ENCODE measurements at places on chromosomes 1 and 21.

GRCh38 chr1:11516961-11517635, 38.1 kb downstream of the DISP3 start:
- no peaks in the 10 kb centered on the region for H3K36me3 ChIP-seq
- no peak overlapping the region for H3K4me3 ChIP-seq
- H3K4me1 ChIP-seq = no peaks in the 10 kb centered on the region
- H3K27ac ChIP-seq = no peak overlapping the region

GRCh38 chr1:40317394-40318074, 448 bp upstream of the COL9A2 start:
- H3K4me1 ChIP-seq = no peaks in the 10 kb centered on the region
- no peaks in the 10 kb centered on the region for H3K27me3 ChIP-seq
- DNase-seq = no peak
- H3K36me3 ChIP-seq = no peaks in the 10 kb centered on the region
- peak overlapping the region; percentile 87 for H3K4me3 ChIP-seq

GRCh38 chr1:88680471-88680870, 3.6 kb upstream of the PKN2 start:
- H3K27ac ChIP-seq = no peak overlapping the region
- DNase-seq = peak; percentile 53
- H3K27me3 ChIP-seq = no peaks in the 10 kb centered on the region

DNA sequence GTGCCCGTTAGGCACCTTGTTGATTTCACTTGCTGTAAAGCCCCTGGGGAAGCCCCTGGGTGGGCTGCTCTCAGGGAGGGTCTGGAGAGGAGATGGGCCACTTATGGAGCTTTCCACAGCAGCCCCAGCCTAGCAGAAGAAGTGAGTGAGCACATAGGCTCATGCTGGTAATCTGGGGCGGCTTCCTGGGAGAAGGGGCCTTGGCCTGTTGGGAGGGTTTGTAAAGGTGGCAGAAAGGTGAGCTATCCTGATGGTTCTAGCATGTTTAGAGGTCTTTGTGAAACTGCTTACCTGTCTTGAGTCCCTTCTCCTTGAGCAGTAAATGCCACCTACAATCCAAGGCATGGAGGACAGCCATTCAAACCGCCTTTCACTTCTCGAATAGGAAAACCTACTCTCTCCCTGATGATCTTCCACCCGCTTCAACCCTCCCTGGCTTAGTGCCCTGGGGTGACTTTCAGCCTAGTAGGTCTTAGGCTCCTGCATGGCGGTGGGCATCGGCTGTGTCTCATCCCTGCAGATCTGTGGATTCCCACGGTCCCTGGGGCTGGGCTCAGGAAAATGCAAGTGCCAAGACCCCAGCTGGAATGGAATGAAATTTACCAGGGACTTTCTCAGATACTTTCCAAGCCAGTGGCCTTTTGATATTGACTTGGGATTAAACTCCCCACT, 87.6 kb upstream of the SELENON start:
- no peak overlapping the region for H3K4me3 ChIP-seq
- H3K27ac ChIP-seq = peak overlapping the region; percentile 75
- DNase-seq = no peak
- no peaks in the 10 kb centered on the region for H3K27me3 ChIP-seq
- H3K36me3 ChIP-seq = no peaks in the 10 kb centered on the region

DNA sequence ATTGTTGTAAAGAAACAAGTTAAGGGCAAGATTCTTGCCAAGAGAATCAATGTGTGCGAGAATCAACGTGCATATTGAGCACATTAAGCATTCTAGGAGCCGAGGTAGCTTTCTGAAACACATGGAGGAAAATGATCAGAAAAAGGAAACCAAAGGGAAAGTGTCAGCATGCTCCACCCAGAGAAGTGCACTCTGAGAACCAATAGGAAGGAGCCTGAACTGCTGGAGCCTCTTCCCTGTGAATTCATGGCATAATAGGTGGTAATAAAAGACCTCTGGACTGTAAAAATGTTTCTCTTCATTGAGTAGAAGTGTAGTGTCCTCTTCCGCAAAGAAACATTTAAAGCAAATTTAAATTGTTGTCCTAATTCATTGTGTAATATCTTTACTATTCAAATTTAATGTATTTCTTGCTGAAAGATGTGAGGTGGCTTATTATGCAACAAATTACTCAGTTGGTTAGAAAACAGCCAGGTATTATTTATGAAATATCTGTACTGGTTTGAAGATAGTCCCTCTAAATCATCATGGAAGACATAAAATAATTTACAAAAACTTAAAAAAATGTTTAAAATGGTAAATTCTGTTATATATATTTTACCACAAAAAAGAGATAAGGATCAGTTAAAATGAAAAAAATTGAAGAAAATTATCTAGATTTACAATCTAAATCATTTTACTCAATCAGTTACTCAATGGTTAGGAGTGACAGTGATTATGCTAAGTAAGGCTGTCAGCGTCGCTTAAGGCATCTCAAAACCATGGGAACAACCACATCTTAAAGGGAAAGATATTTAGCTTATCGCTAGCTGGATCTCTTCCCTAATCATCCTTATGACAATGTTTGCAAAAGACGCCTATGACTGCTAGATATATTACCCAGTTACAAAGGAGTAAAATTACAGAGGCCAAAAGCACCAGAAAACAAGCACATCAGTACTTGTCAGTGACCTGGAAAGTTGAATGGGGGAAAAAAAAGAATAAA, 31.3 kb downstream of the NVL start:
- H3K27ac ChIP-seq = no peak overlapping the region
- no peaks in the 10 kb centered on the region for H3K27me3 ChIP-seq
- H3K4me3 ChIP-seq = no peak overlapping the region
- DNase-seq = no peak

GRCh38 chr1:59641836-59642235, 172.9 kb upstream of the HOOK1 start:
- H3K27ac ChIP-seq = no peak overlapping the region
- H3K27me3 ChIP-seq = no peaks in the 10 kb centered on the region
- no peak for DNase-seq
- no peak overlapping the region for H3K4me3 ChIP-seq
- H3K4me1 ChIP-seq = no peaks in the 10 kb centered on the region

DNA sequence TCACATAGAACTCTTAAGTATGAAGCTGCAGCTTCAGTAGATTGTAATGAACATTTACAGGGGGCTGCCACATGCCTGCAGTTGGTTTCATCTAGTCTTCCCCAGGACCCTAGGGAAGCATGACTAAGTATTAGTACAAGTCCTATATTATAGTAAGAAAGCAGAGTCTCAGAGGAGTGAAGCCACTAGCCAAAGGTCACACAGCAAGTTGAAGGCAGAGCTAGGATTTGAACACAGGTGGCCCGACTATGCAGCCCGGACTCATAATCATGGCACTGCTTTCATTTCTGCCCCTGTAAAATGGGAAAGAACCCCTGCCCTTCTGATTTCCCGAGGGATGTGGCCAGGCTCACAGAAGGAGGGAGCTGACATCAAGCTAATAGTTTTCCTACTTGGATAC, 8.4 kb upstream of the CRYBG2 start:
- H3K27me3 ChIP-seq = no peaks in the 10 kb centered on the region
- H3K4me3 ChIP-seq = no peak overlapping the region
- no peak overlapping the region for H3K27ac ChIP-seq
- no peaks in the 10 kb centered on the region for H3K36me3 ChIP-seq
- peaks cover 13% of the 10 kb centered on the region for H3K4me1 ChIP-seq

- no peak overlapping the region for H3K27ac ChIP-seq
- H3K27me3 ChIP-seq = no peaks in the 10 kb centered on the region
- DNase-seq = peak; percentile 69
- H3K36me3 ChIP-seq = no peaks in the 10 kb centered on the region
- H3K4me1 ChIP-seq = no peaks in the 10 kb centered on the region
- H3K4me3 ChIP-seq = no peak overlapping the region
Measured at GRCh38 chr1:94522304-94522703, 19.3 kb downstream of the F3 start.

- H3K4me1 ChIP-seq = no peaks in the 10 kb centered on the region
- H3K27me3 ChIP-seq = peaks cover 72% of the 10 kb centered on the region
- DNase-seq = no peak
- H3K27ac ChIP-seq = no peak overlapping the region
- no peak overlapping the region for H3K4me3 ChIP-seq
Measured at GRCh38 chr1:170886460-170886859, 48.9 kb upstream of the MROH9 start.

GRCh38 chr1:226332947-226333346, 24.0 kb upstream of the LIN9 start:
- DNase-seq = no peak
- no peak overlapping the region for H3K27ac ChIP-seq
- no peaks in the 10 kb centered on the region for H3K36me3 ChIP-seq
- H3K4me3 ChIP-seq = peak overlapping the region; percentile 61
- peaks cover 8% of the 10 kb centered on the region for H3K4me1 ChIP-seq

DNA sequence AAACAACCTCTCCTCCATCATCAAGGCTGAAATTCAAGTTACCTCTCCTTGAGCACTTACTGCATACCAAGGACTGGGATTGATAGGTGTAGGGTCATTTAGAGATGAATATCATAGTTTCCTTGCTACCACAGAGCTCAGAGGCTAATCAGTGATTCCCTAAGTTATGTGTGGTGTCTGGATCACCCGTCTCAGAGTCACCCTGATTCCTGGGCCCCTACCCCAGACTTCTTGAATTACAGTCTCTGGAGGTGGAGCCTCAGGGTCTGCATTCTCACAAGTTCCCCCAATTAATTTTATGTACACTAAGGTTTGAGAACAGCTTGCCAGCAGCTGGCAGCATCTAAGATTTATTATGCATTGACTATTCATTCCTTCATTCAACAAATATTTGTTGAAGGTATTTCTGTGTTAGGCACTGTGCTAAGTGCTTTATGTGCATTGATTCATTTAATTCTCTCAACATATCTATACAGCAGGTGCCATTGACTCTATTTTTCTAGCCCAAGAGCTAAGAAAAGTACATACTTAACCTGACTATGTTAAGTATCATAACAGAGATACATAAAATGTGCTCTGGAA, 182.9 kb upstream of the FGGY start:
- H3K27me3 ChIP-seq = no peaks in the 10 kb centered on the region
- no peak overlapping the region for H3K4me3 ChIP-seq
- H3K4me1 ChIP-seq = peaks cover 21% of the 10 kb centered on the region
- no peaks in the 10 kb centered on the region for H3K36me3 ChIP-seq
- H3K27ac ChIP-seq = no peak overlapping the region
- no peak for DNase-seq

DNA sequence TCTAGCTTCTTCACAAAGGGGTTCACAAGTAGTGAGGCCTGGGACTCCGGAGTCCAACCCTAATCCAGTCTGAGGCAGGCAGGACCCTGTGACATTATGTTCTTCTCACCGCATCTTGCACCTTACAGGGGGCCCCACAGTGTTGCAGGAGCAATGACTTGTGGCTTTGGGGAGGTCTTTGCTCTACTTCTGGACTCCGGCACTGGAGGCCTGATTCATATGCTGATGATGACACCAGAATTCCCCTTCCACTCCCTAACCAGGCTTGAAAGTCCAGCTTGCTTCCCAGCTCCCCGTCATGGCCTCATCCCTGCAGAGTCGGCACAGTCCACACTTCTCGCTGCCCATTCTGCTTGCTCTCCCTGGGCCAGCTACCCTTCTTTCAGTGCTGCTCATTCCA, 96.3 kb upstream of the SLC44A3 start:
- H3K36me3 ChIP-seq = no peaks in the 10 kb centered on the region
- H3K27ac ChIP-seq = no peak overlapping the region
- no peak overlapping the region for H3K4me3 ChIP-seq
- DNase-seq = no peak
- H3K4me1 ChIP-seq = peaks cover 23% of the 10 kb centered on the region

- H3K36me3 ChIP-seq = peaks cover 3% of the 10 kb centered on the region
- no peaks in the 10 kb centered on the region for H3K27me3 ChIP-seq
- H3K4me3 ChIP-seq = peak overlapping the region; percentile 85
- H3K27ac ChIP-seq = no peak overlapping the region
Measured at GRCh38 chr21:31342348-31342747, 1.7 kb downstream of the TIAM1 start.

GRCh38 chr1:110829955-110830553, 42.9 kb upstream of the CD53 start:
- H3K36me3 ChIP-seq = no peaks in the 10 kb centered on the region
- H3K27me3 ChIP-seq = peaks cover 7% of the 10 kb centered on the region
- no peak overlapping the region for H3K4me3 ChIP-seq
- peak; percentile 63 for DNase-seq

- H3K4me3 ChIP-seq = no peak overlapping the region
- DNase-seq = no peak
- peak overlapping the region; percentile 79 for H3K27ac ChIP-seq
Measured at GRCh38 chr1:198880397-198880796, 241.6 kb downstream of the PTPRC start.

DNA sequence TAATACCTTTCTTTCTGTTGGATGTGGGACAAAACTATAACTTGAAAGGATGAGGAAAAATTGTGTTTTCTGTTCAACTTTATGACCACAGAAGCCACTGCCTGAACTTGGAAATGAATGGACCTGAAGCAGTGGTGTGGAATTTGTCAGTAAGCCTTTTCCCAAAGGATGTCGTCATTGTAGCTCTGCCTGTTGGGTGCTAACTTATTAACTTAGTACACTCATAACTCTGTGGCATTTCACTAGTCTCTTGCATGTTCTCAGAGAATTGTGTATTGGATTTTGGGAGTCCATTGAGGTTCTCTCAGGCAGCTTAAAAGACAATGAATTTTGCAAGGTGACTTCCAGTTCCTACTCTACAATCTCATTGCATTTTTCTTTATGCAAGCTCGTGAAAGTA, 49.6 kb downstream of the KCNK2 start:
- H3K27me3 ChIP-seq = no peaks in the 10 kb centered on the region
- H3K36me3 ChIP-seq = no peaks in the 10 kb centered on the region
- H3K4me3 ChIP-seq = no peak overlapping the region
- H3K27ac ChIP-seq = no peak overlapping the region

- peak; percentile 84 for DNase-seq
- 0 out of 2 replicates have a peak overlapping the region, but pooled peaks have one; percentile 1 for H3K27ac ChIP-seq
- no peak overlapping the region for H3K4me3 ChIP-seq
- H3K36me3 ChIP-seq = no peaks in the 10 kb centered on the region
- H3K27me3 ChIP-seq = no peaks in the 10 kb centered on the region
Measured at GRCh38 chr1:24567792-24568388, 12.0 kb downstream of the NCMAP start.

GRCh38 chr1:41626616-41627375, 142.3 kb upstream of the EDN2 start:
- peak; percentile 77 for DNase-seq
- no peaks in the 10 kb centered on the region for H3K36me3 ChIP-seq
- 0 out of 2 replicates have a peak overlapping the region, but pooled peaks have one; percentile 1 for H3K27ac ChIP-seq
- H3K27me3 ChIP-seq = no peaks in the 10 kb centered on the region
- no peak overlapping the region for H3K4me3 ChIP-seq

DNA sequence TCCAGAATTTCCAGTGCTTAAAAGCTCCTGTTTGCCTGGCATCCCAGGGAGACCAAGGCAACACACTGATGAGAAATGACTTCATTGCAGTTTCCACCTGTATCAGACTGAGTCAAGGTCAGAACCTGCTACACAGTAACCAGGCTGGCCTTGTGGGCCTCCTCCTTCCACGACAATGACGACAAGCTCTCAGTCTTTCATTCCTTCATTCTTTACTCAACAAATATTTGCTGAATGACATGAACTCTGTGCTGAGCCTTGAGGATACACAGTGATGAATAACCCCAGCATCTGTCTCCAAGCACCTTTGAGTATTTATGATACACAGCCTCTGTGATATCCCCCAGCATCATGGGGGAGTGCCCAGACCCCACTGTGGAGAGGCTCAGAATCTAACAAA, 8.9 kb upstream of the LCE5A start:
- H3K27me3 ChIP-seq = peaks cover 13% of the 10 kb centered on the region
- DNase-seq = peak; percentile 17
- no peak overlapping the region for H3K27ac ChIP-seq
- no peak overlapping the region for H3K4me3 ChIP-seq
- no peaks in the 10 kb centered on the region for H3K36me3 ChIP-seq
